ENCODE measurements at places on chromosomes 4 and X.

DNA sequence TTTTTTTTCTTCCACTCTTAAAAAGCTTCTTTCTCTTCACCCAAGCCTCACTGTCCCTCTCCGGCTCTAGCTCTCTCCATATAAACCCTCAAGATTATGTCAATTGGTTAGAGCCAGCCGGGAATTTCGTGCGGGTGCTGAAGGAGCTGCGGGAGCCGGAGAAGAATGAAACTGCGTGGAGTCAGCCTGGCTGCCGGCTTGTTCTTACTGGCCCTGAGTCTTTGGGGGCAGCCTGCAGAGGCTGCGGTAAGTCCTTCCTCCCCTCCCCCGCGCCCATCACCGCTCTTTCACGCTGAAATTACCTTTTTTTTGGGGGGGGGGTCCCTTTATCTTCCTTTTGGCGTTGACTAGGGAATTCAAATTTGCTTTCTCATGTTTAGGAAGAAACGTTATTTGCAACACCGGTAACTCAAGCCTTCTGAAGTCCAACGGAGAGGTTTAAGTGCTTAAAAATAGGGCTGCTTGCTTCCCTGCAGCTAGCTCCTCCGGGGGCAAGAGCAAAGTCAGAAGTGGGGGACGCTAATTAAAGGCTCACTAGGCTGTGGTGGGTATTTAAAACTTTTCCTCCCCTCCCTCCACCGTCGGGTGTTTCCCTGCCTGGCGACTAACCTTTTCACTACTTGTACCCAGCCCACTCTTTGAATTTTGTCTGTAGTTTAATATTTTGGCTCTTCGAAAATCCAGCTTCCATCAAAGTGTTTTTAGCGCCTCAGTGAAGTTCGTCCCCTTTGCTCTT is 491 bp downstream of the COL4A5 start:
- no peak for DNase-seq

DNA sequence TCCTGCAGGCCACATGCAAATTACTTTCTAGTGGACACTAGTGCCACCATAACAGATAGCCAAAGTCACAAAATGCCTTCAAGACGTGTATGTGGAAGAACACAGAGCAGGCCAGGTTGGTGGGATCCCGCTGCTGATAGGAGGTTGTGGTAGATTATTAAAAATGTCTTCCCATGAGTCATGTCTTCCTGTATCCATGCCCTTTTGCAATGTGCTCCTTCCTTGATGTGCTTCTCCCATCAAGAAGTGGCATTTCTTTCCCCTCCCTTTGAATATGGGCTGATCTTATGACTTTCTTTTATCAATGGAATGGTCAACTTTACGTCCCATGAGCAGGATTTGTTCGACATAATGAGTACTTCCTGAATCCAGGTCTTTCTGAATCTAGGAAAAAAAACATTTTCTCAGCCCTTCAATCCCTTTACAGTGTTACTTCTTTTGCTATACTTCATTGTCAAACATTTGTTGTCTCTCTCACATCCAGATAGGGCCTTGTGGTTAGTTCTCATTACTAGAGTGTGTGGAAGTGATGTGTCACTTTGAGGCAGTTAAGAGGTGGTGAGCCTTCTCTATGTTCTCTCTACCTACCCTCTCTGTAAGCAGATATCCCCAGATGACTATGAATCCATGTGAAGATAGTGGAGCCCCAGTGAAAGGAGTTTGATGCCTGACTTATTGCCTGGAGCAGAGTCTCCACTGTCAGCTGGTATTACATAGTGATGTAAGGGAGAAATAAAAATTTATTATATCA is 519.2 kb upstream of the DIPK2B start:
- DNase-seq, result no peak

GRCh38 chr4:178241601-178242118 is 799.4 kb upstream of the AGA start:
- no peak for DNase-seq

DNA sequence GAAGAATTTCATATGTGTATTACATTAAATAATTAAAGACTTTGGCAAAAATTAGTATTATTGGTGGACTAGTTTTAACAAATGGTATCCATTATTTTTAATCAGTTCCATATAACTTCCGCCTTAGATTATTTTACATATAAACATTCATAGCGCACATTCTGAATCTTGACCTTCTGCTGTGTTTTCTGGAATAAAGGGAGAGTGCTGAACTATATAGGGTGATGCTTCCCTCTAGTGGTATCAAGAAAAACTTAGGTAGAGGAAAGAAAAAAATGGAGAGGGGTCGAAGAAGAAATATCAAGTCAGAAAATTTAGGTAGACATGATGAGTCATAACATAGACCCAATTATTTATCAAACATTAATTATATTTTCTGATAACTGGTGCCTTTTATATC is 155.6 kb upstream of the PACRGL start:
- peak; percentile 45 for DNase-seq

DNA sequence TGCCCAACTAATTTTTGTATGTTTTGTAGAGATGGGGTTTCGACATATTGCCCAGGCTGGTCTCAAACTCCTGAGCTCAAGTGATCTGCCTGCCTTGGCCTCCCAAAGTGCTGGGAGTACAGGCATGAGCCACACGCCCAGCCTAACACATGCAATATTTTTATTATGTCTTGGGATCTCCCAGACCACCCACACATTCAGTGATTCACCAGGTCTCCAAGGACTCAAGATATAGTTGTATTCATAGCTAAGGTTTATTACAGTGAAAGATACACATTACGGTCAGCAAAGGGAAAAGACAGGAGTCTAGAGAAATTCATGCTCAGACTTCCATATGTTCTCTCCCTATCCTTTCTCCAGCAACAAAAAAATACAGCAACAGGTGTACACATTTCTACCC is 25.5 kb upstream of the FAM120C start:
- DNase-seq, result no peak

DNA sequence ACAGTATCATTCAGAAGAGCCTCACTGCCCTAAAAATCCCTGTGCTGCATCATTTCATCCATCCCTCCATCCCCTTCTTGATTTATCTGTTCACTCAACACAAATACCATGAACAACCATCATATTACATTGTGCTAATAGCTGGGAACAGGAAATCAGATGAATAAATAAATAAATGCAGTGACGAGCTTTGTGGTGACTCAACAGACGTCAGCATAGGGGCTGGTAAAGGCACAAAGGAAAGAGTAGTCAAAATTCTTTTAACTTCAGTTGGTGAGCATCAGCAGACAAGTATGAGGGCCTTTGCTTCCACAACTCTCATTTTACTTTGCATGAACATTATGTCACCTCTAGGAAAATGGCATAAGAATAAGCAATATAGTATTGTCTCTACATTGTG is 65.5 kb downstream of the EDNRA start:
- no peak for DNase-seq

GRCh38 chr4:101135371-101136010 is 211.8 kb downstream of the PPP3CA start:
- no peak for DNase-seq

GRCh38 chr4:139465922-139466321 is 12.0 kb downstream of the RAB33B start:
- no peak for DNase-seq

- DNase-seq, result peak; percentile 79
Measured at GRCh38 chr4:4386736-4387392, at the start of gene NSG1. Gene NSG1 (plus strand): TSS chr4:4387102. CDS start chr4:4387630, 528 bp downstream.

DNA sequence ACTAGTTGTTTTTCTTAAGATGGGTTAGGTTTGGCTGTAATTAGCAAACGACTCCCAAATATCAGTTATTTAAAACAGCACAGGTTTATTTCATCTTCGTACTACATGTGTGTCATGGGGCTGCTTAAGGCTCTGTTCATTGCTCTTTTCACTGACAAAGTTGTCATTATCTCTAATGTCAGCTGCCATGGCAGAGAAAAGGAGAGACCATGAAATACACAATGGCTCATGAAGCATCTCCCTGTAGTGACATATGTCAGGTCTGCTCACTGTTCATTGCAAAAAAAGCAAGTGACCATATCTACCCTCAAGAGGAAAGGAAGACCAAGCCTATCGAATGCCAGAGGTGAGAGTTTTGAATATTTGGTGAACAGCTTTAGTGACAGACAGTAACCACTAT is 52.2 kb upstream of the PCDH7 start:
- no peak for DNase-seq

GRCh38 chr4:20698382-20698781 is 1.9 kb upstream of the PACRGL start:
- no peak for DNase-seq

GRCh38 chr4:88879991-88880390 is 177.0 kb downstream of the FAM13A start:
- no peak for DNase-seq

DNA sequence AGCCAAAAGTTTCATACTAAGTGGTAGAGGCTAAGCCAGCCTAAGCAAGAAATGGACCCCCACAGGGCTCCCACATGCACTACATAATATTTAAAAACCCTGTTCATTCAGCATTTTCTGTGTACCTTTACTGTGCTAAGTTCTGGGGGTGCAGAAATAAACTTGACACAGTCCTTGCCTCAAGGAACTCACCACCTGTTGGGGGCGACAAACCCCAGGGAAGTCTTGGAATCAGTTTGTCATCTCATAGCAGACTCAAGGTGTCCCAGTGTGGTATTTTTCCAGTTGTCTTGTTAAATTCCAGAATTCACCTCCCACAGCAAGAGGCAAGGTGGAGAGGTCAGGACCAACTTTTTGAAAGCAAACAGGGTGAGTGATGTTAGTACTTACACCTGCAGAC is 43.1 kb downstream of the ATG4A start:
- no peak for DNase-seq

GRCh38 chrX:150482537-150483206 is 85.7 kb upstream of the MTM1 start:
- DNase-seq, result no peak

DNA sequence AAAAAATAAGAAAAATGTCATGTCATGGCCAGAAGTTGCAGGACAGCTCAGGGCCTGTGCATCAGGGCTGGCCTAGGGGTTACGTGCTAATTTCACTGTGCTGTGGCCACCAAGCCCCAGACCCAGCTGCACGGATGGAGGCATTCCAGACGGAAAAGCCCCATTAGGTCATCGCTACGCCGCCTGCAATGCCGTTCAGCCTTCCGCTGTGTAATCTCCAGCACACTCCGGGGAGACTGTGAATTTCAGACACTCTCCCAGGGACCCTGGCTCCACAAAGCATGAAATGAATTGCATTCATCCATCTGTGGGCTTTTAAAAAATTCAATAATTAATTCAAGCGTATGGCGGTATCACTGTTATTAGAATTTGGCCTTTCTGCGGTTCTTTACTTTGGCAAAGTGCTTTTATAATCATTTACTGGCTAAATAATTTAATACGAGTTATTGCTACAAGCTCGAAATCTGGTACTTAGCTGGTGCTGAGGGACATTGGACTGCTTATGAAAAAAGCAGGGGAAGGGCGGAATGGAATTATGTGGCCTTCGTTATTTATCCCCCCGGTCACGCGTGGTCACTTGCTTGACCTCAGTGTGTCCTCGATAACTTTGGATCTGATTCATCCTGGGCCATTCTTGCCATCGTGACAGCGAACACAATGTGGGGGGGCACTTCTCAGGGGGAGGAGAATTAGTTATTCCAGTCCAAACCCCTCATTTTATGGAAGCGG is 9.0 kb upstream of the NSG1 start:
- no peak for DNase-seq

DNA sequence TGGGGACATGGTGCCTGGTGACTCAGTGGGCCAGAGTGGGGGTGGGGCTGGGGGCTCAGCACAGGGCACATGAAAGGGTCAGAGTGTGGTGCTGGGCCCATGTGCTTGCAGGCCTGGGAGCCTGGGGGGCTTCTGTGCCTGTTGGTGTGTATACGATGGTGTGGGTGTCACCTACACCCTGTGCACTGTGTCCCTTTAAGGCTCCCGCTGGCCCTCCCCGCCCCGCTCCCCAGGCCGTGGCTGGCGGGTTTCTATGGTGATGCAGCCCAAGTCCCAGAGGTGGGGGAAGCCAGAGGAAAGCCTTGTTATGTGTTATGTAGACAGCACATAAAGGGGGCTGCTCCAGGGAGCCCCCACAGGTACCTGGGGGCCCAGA is 5.5 kb downstream of the L1CAM start:
- no peak for DNase-seq

All from D341Med (cell line).